ENCODE measurements at places on chromosomes 2 and 18. TPM values are rescaled to one million over a fixed set of nuclear protein-coding genes. Genes with fewer than 3 reads are reported as not detected.

- no peak overlapping the region for H3K4me3 ChIP-seq
- H3K27ac ChIP-seq, result no peak overlapping the region
- H3K27me3 ChIP-seq, result no peaks in the 10 kb centered on the region
- DNase-seq, result no peak
- H3K36me3 ChIP-seq, result peaks cover 9% of the 10 kb centered on the region
- H3K4me1 ChIP-seq, result peaks cover 6% of the 10 kb centered on the region
Observed at GRCh38 chr2:101038455-101039255, 36.6 kb downstream of the RPL31 start.

DNA sequence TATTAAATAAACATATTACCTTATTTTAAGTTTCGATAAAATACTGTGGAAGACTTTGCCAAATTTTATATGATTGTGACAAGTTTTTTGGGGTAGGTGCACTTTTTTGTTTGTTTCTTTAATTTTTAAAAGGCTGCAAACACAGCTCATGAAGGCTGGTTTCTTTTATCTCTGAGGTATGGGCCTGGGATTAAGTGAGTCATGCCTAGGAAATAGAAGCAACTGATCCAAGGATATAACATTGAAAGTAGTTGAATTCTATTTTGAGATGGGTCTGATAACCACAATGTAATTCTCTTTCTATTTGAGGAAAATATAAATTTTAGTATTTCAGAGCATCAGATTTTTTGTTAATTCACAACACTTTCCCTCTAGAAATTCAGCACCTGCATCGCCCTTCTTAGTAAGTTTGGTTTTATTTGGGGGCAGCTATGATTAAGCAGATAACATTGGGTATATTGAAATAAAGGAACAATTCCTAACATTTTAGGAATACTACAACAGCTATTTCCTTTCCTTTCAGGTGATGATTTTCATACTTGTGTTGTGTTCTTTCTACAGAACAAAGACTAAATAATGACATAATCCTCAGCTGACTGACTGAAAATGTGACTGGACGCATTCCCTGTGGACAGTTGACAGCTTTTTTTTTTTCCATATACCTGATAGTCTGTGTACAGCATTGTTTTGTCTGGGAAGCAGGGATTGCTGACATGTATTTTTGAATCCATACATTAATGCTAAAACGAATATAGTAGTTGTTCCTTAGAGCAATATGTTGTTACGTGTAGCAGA, 16.8 kb downstream of the RBM45 start:
- no peaks in the 10 kb centered on the region for H3K27me3 ChIP-seq
- H3K27ac ChIP-seq, result no peak overlapping the region

DNA sequence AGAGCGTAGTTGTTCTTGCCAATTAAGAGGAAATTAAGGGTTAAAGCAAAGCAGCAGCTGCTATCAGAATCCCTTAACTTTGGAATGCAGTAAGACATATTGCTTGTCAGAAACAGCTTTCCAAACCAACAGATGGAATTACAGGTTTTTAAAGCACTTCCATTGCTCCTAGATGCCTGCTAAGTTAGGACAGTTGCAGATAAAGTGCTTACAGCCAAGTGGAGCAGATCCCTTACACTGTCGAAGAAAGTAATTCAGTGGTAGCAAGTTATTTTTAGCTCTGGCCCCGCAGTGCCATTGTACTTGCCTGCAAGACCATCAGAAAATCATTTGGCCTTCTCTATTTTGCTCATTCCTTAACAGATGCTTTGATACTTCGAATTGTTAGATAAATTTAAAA, 5.4 kb downstream of the PDK1 start:
- H3K4me1 ChIP-seq, result peaks cover 27% of the 10 kb centered on the region
- no peak overlapping the region for H3K4me3 ChIP-seq
- H3K27ac ChIP-seq, result no peak overlapping the region
- H3K36me3 ChIP-seq, result peaks cover 50% of the 10 kb centered on the region

DNA sequence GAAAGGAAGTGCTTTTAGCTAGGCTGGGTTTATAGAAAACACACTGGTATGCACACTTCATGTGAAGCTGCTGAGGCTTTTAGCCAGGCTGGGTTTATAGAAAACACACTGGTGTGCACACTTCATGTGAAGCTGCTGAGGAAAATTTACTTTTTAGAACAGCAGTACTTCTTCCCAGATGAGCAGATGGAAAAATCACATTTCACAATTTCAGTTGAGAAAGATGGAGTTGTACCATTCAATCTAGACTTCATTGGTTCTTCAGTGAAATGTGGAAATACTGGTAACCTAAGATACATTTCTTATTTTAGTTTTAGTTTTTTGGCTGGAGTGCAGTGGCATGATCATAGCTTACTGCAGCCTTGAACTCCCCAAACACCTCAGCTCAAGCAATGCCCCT, 11.1 kb downstream of the SNTG2 start:
- no peaks in the 10 kb centered on the region for H3K36me3 ChIP-seq
- peaks cover 3% of the 10 kb centered on the region for H3K27me3 ChIP-seq
- H3K27ac ChIP-seq, result no peak overlapping the region
- no peak for DNase-seq

GRCh38 chr2:65577654-65578053, 145.3 kb upstream of the SPRED2 start:
- H3K36me3 ChIP-seq, result no peaks in the 10 kb centered on the region
- no peak overlapping the region for H3K4me3 ChIP-seq
- DNase-seq, result no peak
- no peak overlapping the region for H3K27ac ChIP-seq
- no peaks in the 10 kb centered on the region for H3K4me1 ChIP-seq
- no peaks in the 10 kb centered on the region for H3K27me3 ChIP-seq

- no peak overlapping the region for H3K4me3 ChIP-seq
- no peaks in the 10 kb centered on the region for H3K27me3 ChIP-seq
- no peaks in the 10 kb centered on the region for H3K36me3 ChIP-seq
- H3K27ac ChIP-seq, result no peak overlapping the region
- no peak for DNase-seq
Observed at GRCh38 chr18:45540125-45540524, 75.2 kb upstream of the SLC14A2 start.

- H3K27me3 ChIP-seq, result no peaks in the 10 kb centered on the region
- no peak overlapping the region for H3K4me3 ChIP-seq
- DNase-seq, result no peak
- H3K27ac ChIP-seq, result no peak overlapping the region
- H3K36me3 ChIP-seq, result no peaks in the 10 kb centered on the region
Observed at GRCh38 chr18:7987284-7987976, 420.3 kb downstream of the PTPRM start.

DNA sequence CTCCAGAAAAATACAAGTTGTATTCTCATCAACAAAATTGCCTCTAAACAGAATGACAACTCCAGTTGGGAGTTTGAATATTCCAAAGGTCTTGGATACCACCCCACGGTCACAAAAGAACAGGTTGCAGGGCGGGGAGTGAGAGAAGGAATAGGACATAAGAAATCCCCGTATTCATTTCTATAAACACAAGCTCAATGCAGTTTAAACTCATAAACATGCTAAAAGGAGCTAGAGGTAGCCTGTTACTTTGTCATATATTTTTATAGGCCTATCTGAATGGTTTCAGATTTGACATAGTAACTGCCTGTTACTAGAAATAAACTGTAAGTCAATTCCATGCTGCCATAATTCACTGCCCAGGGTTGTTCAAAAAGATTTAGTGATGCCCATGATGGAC, 567.5 kb downstream of the BCL11A start:
- no peaks in the 10 kb centered on the region for H3K36me3 ChIP-seq
- H3K4me3 ChIP-seq, result no peak overlapping the region
- DNase-seq, result no peak
- H3K4me1 ChIP-seq, result no peaks in the 10 kb centered on the region
- H3K27ac ChIP-seq, result no peak overlapping the region

- no peak overlapping the region for H3K4me3 ChIP-seq
- H3K4me1 ChIP-seq, result no peaks in the 10 kb centered on the region
- no peaks in the 10 kb centered on the region for H3K27me3 ChIP-seq
- H3K27ac ChIP-seq, result no peak overlapping the region
Observed at GRCh38 chr2:38997781-38998180, 108.1 kb downstream of the ARHGEF33 start.

- H3K4me3 ChIP-seq, result no peak overlapping the region
- no peak for DNase-seq
- H3K27me3 ChIP-seq, result no peaks in the 10 kb centered on the region
- peaks cover 100% of the 10 kb centered on the region for H3K36me3 ChIP-seq
- H3K27ac ChIP-seq, result no peak overlapping the region
- H3K4me1 ChIP-seq, result no peaks in the 10 kb centered on the region
Observed at GRCh38 chr2:11215407-11215806, 60.1 kb downstream of the SLC66A3 start.

- no peaks in the 10 kb centered on the region for H3K36me3 ChIP-seq
- H3K4me3 ChIP-seq, result no peak overlapping the region
- no peaks in the 10 kb centered on the region for H3K4me1 ChIP-seq
- no peaks in the 10 kb centered on the region for H3K27me3 ChIP-seq
Observed at GRCh38 chr18:68769461-68769860, 28.4 kb upstream of the CCDC102B start.

DNA sequence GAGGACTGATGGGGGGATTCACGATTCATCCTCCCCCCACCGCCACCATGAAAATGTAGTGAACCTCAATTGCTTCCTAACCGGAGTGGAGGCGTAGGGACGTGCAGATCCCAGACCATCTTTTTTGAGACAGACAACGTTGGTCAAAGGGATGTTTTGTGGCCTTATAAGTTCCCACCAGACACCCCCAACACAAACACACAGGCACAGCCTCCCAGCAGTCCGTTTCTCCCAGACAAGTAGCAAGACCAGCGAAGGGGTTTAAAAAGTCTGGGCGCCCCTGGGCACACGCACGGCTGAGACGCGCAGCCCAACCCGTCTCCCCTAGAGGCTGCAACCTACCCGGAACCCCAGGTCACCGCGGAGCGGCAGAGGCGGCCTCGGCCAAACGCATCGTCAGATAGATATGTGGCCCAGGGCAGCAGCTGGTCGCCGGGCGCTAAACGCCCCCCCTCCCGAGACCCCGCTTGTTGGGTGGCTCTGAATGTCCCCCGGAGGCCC, 1.3 kb downstream of the GBX2 start:
- no peak overlapping the region for H3K27ac ChIP-seq
- peaks cover 9% of the 10 kb centered on the region for H3K27me3 ChIP-seq
- H3K36me3 ChIP-seq, result no peaks in the 10 kb centered on the region
- H3K4me1 ChIP-seq, result peaks cover 73% of the 10 kb centered on the region

Gene PSMA8
- total RNA-seq, result not detected

Gene OTOS
- total RNA-seq, result not detected

Gene TNFAIP6
- total RNA-seq, result 0.70 TPM

Gene STARD6
- not detected for total RNA-seq

Gene GALNT1
- 52.1 TPM for total RNA-seq

Gene SLC8A1
- 52.9 TPM for total RNA-seq

Gene VAMP8
- 136 TPM for total RNA-seq
